ENCODE measurements at places on chromosomes 3 and 15. TPM values are rescaled to one million over a fixed set of nuclear protein-coding genes. Genes with fewer than 3 reads are reported as not detected.

GRCh38 chr3:45983770-45984169 is 11.9 kb downstream of the FYCO1 start:
- DNase-seq = no peak

EXOG gene
- 17.2 TPM for polyA plus RNA-seq

KIAA1143 gene
- 36.2 TPM for polyA plus RNA-seq

RYR3 gene
- polyA plus RNA-seq = 11.7 TPM

DNA sequence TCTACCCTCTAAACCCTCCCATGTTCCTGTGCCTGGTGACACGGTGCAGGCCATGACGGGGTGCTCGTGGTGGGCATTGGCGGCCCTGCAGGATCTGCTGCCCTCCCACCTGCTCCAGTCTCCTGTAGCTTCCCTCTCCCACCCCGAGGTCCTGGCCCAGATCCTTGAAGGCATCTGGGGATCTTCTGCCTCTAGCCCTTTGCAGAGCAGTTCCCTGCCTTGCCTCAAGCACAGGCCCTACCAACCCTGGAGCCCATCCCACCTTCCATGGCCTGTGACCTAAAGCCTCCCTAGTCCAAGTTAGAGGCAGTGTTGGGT is 27.5 kb upstream of the SEC13 start:
- no peak for DNase-seq

DNA sequence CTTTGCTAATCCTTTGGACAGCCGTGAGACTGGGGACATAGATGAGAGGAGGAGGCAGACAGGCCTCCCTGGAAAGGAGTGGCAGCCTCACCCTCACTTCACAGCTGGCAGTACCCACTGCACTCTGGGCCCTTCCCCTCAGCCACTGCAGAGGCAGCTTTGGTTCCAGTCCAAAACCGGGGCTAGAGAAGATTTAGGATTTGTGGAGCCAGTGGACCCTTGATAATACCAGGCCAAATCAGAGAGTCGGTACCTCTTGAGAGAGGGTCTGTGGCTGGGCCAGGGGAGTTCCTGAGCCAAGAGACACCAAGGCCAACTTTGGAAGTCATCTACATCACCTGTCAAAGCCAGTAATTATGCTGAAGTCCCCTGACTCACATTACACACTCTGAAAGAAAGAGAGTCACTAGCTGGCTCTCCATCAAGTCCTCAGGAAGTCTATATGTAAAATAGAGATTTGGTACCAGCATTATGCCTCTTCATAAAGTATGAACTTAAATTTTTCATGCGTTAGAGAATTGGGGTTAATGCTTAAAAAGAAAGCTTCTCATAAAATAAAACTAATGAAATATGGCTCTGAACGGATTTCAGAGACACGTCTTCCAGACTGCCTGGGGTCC is 244.1 kb upstream of the SEMA6D start:
- no peak for DNase-seq

GRCh38 chr15:60376677-60377095 is 21.1 kb downstream of the ANXA2 start:
- DNase-seq = no peak
